Activated naive CD8-positive, alpha-beta T cell treated with anti-CD3 and anti-CD28 coated beads for 36 hours (primary cell): ENCODE measurements at places on chromosomes 16 and 17. TPM values are rescaled to one million over a fixed set of nuclear protein-coding genes. Genes with fewer than 3 reads are reported as not detected.

DNA sequence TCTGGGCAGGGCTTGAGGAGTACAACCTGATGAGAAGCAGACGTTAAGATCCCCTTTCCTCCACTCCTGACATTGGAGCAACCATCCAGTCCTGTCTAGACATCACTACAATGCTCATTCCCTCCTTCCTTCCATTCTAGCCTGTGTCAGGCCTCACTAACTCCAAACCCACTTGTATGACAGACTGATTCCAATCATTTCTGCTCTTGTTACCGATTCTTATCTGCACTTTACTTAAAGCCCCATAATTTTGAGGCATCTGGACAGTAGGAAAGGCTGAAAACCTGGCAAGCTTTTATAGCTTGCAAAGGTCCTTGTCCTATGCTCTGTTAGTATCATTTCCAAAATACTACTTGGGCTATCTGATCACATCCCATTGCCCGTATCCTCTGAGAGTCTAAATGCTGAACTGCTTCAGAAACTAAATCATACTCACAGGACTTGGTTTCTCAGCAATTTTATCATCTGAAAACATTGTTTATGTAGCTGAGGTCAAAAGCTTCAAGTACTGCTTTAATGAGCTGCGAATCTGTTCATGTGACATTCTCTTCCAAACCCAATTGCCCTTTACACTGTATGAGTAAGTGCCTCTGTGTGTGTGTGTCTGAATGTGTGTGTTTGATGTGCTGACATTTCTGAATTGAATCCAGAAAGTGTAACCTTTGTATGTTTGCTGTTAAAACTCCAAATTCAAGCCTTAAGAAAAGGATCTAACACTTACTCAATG lies 57.2 kb upstream of the CACNG3 start:
- DNase-seq: no peak

TEKT1 gene
- total RNA-seq: not detected

HSPB9 gene
- 0.18 TPM for total RNA-seq

DNA sequence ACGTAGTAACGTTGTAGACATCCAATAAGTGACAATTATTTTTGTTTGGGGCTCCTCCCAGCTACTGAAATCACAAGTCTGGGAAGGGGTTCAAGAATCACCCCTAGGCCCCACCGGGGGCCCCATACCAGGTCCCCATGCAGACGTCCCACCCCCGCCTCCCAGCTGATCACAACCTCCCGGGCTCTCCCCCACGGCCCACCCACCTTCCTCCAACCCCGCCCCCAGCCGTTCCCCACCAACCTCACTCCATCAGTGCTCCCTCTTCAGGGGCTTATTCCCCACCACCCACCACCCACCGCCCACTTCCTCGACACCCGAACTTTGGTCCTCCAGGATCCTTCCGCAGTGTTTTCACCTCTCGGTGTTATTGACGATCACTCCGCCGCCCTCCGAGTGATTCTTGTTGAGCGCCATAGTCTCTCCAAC lies 240 bp downstream of the WBP2 start:
- DNase-seq: no peak

- DNase-seq: no peak
Measured at GRCh38 chr17:39349246-39349645, 52.2 kb downstream of the FBXL20 start.

DNA sequence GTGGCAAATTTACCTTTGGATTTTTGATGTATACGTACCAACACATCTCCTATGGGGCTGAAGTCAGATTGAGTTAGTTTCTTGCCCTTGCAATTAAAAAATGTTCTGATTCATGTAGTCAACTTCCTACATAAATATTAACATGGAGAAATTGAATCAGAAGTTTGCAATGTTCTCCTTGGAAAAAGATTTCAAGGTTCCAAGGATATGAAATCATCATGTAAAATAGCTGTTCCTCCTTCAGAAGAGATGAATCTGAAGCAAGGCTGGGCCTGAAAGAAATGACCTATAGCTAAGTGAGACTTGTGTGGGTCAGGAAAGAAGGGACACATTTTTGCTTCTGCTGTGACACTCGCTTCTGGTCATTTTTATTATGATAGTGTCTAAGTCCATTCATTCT lies 131.7 kb downstream of the RGS9 start:
- DNase-seq: no peak

DNA sequence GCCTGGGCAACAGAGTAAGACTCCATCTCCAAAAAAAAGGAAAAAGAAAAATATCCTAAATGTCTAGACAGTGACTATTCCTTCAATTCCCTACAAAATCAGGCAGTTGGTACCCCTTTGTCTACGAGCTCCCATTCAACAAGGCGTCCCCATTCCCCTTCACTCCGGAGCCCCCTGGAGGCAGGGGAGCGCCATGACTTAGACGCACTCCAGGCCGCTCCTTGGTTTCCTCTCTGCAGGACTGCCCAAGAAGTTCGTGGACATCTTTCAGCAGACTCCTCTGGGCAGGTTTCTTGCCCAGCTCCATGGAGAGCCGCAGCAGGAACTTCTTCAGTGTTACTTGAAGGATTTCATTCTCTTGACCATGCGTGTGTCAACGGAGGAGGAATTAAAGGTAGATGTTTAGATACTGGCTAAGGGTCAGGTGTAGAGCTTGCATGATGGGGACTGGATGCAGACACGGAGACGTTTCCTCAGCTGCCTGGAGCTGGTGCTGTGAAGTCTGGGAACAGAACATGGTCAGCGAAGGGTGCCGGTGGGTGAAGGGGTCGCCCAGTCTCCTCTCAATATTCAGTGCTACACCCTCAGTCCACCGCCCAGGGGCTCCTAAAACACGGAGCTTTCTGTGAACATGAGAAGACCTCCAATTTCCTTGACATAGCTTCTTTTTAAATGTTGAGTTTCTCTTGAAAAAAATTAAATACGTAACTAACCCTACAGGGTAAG lies 53.3 kb upstream of the ENDOV start:
- peak; percentile 22 for DNase-seq

GPR179 gene
- total RNA-seq: 0.23 TPM

GRCh38 chr17:72937707-72938106 lies 154.8 kb downstream of the SLC39A11 start:
- no peak for DNase-seq

DNA sequence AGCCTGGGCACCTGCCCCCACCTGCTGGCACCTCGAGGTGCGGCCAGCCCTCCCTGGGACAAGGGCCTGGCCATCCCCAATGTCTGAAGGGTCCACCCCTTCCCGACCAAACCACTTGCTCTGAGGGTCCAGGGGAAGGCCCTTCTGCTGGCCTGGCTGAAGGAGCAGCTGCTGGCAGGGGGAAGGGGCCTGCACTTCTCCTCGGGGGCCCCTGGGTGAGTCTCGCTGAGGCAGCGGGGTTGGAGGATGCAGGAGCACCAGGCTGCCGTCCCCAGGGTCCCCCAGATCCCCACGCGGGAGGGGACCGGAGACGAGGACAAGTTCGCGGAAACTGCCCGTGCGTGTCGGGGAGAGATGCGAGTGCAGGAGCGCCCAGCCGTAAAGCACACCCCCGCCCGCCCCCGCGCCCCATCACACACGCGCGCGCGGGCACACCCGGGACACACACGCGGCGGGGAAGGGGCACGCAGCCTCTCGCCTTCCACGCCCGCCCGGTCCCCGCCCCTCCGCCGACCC lies 725 bp upstream of the CACNA1H start:
- peak; percentile 30 for DNase-seq

MYADML2 gene
- not detected for total RNA-seq

GRCh38 chr16:71883849-71884638 lies at the start of gene ZNF821:
Gene ZNF821 (minus strand): TSS chr16:71884182. CDS start chr16:71879946, 4,236 bp downstream.
- DNase-seq: peak; percentile 80
